Activated naive CD4-positive, alpha-beta T cell treated with anti-CD3 and anti-CD28 coated beads, Interleukin-2, amount 50 U/mL, for 72 hours (primary cell): ENCODE measurements at places on chromosomes 16 and 17. TPM values are rescaled to one million over a fixed set of nuclear protein-coding genes. Genes with fewer than 3 reads are reported as not detected.
A peak's percentile ranks its signal among the peaks of the same experiment; 100 is the strongest.

DNA sequence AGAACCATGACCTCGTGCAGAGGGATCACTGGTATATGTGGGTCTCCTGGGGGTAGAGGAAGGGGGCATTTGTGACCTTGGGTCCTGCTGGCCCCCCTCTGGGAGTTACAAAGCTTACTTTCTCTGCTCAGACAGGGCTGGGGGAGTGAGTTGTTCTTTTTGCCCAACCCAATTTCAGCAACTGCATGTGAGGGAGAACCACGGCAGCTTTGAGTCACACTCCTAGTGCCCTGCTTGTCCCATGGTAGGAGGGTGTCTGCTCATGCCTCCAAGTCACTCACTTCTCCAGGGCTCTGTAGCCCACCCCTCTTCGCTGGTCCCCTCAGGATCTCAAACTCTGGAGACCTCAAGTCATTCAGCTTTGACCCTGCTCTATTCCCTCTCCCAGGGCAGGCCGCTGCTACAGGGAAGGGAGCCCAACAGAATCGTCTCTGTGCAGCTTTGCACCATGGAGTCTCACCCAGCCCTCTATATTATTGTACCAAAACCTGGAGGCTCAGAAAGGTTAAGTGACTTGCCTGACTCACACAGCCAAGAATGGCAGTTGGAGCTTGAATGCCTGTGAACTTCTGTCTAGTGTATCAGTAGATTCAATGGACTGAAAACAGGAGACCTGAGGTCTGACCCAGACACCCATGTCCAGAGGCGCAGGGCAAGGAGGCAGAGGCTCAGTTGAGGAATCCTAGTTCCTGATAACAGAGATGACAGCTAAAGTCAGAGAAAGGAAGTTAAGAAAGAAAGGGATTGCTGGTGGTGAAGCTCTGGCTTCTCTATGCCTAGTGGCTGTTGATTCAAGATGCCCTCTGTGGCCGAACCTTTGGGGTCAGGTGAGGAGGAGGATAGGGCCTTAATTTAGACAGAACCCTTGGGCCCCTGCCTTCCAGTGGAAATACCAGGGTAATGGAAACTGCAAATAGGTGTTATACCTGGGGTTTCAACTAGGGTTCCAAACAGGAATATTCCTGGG is 14.6 kb upstream of the ETV4 start:
- no peak for DNase-seq

DNA sequence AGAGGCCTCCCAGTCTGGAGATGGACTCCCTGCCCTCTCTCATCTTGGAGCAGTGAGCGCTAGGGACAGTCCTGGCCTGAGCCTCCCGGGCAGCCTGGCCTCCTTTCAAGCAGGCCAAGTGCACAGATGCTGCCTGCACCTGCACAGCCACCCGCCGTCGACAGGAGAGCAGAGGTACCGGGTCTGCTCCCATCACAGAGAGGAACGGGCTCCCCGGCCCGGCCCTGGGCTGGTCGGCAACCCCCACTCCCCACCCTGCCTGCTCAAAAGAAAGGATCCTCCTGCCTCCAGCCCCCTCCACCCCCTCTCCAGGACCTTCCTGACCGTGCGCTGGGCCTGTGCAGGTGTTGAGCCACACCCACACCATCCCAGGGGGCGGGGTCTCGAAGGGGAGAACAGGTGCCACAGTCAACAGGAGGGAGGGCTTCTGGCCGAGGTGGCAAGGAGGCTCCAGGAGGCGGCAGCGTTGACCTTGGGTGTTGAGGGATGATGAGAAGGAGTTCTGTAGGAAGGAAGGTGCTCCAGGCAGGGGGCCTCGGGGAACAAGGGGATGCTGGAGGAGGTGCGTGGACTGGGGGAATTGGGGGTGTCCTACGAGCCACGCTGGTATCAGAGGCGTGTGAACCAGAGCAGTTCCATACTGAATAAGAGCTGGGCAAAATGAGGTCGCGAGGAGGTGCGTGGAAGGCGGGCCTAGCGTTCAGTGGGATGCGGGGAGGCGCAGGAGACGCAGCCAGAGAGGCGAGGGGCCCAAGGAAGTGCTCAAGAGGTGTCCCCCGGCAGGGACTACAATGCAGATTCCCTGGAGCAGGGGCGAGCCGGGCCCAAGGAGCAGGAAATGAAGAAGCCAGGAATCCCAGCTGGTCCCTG is 967 bp upstream of the CDH15 start:
- no peak for DNase-seq

DNA sequence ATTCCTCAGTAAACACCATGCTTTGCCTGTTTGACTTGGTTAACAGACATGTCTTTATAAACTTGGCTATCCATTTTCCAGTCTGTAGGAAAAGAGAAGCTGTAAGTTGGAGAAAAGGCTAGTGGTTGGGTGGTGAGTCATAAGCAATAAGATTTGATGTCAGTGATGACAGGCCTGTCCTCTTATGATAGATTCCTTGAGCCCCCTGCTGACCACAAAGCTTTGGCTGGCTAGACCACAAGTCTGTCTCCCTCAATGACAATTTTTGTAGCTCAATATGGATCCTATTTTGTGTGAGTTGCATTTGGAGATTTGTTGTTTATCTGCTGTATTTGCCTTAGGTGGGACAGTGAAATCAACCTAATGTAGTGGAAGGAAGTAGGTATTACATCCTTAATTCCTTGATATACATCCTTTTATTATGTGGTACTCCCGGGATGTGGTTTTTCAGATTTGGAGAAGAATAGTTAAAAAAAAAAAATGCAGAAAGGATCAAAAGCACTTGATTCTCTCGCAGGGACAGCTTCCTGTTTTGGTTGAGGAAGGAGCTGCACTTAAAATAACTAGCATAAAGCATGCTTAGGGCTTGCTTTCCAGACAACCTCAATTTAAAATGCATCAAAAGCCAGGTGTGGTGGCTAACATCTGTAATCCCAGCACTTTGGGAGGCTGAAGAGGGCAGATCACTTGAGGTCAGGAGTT is 67.4 kb downstream of the SIAH1 start:
- no peak for DNase-seq

DNA sequence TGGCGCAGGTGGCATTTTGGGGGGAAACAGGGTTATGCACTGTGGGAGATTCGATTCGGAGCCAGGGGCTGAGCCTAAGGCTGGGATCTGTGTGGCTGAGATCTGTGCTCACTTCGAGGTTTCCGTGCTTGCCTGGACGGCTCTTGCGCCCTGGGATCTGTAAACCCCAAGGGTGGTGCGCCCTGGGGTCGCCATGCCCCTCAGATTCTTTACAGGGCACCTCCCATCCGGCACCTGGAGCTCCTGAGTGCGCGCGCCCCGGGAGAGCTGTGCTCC is 377 bp downstream of the SLC13A5 start:
- no peak for DNase-seq

GRCh38 chr16:49923411-49923810 is 67.5 kb upstream of the ZNF423 start:
- no peak for DNase-seq

- no peak for DNase-seq
Observed at GRCh38 chr17:65634533-65634932, 73.1 kb upstream of the AXIN2 start.

GRCh38 chr16:3589441-3589921 is 12.3 kb upstream of the NLRC3 start:
- DNase-seq, result no peak

DNA sequence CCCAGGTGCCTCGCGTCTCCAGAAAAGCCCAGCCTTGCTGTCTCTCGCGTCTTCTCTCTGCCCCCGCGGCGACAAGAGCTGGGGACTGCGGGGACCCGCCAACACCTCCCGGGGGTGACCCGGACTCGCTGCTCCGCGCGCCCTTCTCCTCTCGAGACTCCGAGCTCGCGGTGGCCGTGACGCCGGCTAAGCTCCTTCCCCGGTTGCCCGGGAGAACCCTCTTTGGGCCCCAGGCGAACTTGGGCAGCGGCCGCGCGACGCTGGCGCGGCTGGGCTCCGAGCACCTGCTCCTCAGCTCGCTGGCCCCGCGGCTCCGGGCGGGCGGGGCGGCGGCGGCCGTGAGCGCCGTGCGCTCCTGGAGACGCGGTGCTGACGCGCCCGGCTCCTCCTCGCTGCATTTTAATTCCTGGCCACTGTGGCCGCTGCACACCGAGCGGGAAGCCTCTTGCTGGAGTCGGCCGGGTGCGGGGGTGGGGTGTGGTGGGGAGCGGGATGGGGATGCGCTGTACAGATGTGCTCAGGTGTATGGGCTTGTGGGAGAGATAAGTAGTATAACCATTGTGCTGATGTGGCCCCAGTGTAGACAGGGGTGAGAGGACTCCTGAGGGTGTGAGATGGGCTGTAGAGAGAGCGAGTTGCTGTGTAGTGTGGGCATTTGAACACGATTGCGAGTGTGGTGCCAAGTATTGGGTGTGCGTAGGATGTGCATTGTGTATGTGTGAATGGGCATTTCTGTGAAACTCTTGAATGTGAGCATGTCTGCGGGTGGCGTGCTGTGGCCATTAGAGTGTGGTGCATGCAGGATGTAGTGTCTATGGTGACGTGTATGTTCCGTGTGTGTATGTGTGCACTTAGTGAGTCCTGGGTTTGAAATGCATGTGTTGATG is at the start of gene ASIC2:
Gene ASIC2, minus strand, starts transcription at position 315 of the 887 bp plus-strand sequence.
- DNase-seq, result no peak

DNA sequence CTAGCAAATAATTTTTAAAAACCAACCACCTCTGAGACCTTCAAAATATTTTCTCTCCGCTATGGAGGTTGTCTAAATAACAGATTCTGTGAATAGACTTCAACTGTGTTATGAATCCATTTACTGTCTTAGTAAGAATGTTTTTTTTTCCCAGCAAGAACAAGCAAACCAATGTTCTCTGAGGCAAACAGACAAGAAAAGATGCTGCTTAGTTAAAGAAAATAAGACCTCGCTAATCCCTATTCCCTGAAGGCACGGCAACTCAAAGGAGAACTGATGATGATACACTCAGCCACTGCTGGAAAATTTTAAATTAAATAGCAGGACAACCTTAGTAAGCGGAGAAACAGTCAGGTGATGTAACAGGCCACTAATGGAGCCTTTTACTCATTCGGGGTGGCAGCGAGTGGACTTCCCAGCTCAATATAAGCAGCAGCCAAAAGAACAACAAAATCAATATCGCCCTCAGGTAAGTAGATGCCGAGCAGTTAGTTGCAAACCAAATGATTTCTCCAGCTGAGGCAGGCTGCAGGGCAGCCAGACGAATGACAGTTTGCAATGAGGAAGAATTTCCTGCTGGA is 81.8 kb downstream of the CPPED1 start:
- no peak for DNase-seq

DNA sequence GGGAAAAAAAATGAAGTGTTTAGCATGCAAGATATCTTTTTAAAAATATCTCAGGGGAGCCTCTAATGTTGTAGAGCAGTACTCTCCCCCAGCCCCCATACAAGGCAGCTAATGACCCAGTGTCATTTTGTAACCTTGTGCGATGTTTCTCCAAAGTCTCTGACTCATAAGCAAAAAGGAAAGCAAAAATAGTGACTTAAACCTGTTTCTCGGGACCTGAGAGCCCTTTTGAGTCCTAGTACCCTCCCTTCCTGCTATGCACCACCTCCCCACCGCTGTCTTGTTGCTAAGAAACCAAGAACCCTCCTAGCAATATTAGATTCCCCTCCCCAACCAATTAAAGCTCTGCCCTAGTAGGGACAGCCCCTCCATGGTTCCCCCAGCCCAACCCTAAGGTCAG is 2.8 kb downstream of the MYCBPAP start:
- peak; percentile 63 for DNase-seq

DNA sequence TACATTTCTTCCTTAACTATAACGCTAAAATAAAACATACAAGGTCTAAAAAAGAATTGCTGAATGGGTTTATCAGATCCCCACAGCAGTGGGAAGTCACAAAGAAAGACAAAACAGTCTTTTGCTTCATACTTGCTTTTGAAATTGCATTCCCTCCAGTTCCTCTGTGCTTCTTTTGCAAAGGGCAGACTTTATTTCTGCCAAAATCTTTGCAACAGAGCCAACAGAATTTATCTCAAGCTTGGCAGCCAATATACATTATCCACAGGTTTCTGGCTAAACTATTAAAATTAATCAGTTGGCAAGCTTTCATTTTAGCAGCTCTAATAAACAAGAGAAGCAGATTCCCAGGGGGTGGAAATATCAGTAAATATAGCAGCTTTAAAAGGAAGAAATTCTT is 378.9 kb upstream of the CA10 start:
- DNase-seq, result no peak

DNA sequence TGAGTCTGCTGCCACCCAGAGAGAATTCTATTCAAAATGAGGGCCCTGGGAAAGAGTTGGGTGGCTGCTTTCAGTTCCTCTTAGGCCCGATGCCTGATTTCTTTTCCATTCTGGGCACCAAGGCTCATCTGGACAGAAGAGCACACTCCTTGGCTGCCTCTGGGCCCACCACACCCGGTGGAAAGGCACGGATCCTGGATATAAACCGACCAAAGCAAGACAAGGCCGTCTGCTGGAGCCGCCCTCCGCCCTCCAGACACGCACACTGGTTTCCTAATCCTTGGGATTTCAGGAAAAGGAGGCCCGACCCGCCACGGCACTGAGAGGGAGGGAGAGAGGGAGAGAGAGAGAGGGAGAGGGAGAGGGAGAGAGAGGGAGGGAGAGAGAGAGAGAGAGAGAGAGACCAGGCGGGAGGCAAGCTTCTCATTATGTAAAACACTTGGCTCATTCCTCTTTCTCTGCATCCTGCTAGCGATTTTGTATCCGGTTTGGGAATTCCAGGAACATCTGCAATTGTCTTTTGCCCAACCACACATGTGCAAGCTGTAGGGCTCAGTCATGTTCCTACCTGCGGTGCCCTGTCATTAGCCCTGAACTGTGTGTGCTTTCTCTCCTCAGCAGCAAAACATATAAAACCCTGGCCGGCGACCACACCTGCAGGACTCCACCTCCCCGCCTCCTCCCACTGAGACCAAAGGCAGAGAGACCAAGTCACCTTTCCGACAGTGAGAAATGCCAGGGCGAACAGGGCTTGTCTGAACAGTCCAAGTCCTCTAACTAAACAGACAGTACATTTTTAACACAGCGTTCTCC is 347.2 kb downstream of the SOX9 start:
- no peak for DNase-seq

- no peak for DNase-seq
Observed at GRCh38 chr17:79695797-79696609, 34.7 kb upstream of the ENPP7 start.

GRCh38 chr17:74368341-74369081 is 1.2 kb downstream of the GPR142 start:
- DNase-seq, result peak; percentile 60

- DNase-seq, result no peak
Observed at GRCh38 chr17:17402558-17402957, 74.2 kb upstream of the MED9 start.

- no peak for DNase-seq
Observed at GRCh38 chr16:85689285-85689949, 663 bp upstream of the GINS2 start.

DNA sequence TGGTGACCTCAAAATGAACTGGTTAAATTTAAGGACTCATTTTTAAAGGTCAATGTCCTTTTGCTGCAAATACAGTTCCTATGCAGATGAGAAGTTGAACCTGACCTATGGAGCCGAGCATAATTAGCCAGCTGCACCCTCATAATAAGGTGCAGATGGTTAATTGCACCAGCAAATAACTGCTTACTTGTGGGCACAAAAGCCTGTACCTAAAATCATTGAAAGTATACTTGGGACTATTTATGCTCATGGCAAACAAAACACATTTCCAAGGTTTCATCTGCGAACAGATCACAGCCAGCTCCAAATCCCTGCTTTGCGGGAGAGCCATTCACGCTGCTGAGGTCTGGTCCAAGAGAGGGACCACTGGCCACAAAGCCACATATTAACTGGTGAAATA is 13.0 kb downstream of the HYDIN start:
- DNase-seq, result no peak

KRT33A gene
- not detected for total RNA-seq

TMEM94 gene
- 64.5 TPM for total RNA-seq

TBC1D3B gene
- total RNA-seq, result 4.3 TPM

LDHD gene
- total RNA-seq, result 0.82 TPM

KRT36 gene
- not detected for total RNA-seq

C17orf58 gene
- total RNA-seq, result 17.6 TPM

TBX2 gene
- total RNA-seq, result not detected

KCNJ2 gene
- total RNA-seq, result 0.05 TPM

NUDT7 gene
- 6.7 TPM for total RNA-seq

MMP2 gene
- total RNA-seq, result not detected
